CD4-positive, alpha-beta memory T cell (primary cell): ENCODE measurements at places on chromosomes 5 and 9.

DNA sequence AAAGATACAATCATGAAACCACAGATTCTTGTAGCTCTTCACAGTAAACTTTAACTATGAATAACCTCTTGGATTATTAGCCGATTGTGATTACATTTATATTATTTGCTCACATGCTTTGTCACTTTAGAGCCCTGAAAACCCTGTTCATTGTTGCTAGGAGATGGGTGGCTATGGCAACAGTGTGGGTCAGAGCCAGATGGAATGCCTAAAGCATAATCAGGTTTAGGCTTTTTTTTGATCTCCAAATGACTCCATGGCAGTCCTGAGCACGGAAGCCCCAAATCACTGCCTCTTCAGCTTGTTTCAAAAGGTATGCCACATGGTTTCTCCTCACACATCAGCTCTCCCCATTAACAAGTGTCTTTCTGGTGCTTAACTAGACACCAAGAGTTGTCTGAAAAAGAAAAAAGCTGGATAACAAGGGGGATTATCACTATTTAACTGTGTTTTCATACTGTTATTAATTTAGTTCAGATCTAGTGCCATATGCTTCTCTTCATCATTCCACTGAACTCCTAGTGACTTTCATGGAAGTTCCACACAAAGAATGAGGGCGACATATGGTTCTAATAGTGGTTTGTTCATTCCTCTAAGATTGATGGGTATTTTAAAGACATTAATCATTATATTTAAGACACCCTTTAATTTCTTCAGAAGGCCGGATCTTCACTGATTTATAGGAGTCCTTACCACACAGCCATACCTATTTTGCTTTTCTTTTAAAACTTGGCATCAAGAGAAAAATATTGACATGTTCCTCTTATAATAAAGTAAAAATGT lies 88.8 kb upstream of the PAM start:
- no peak for DNase-seq

GRCh38 chr5:73592551-73592950 lies 27.0 kb downstream of the UTP15 start:
- DNase-seq: no peak

GRCh38 chr9:87954230-87954629 lies 20.1 kb downstream of the CDK20 start:
- no peak for DNase-seq

DNA sequence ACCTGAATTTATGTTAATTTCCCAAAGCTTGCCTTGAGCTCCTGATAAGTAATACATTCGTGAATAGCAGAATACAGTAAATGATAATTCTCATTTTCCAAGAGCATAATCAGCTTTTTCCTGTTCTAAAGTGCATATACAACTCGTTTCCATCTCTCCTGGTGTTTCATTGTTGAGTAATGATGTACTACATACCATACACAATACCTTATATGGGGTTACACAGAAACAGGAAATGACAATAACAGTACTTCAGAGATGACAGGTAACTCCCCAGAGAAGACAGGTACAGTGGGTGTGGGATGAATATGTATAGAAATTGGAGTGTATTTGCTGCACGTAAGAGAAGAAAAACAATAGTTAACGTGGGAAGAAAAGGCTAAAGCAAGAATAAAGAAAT lies 287.1 kb downstream of the TENT4A start:
- no peak for DNase-seq

GRCh38 chr9:18126831-18127498 lies 347.0 kb upstream of the ADAMTSL1 start:
- no peak for DNase-seq

DNA sequence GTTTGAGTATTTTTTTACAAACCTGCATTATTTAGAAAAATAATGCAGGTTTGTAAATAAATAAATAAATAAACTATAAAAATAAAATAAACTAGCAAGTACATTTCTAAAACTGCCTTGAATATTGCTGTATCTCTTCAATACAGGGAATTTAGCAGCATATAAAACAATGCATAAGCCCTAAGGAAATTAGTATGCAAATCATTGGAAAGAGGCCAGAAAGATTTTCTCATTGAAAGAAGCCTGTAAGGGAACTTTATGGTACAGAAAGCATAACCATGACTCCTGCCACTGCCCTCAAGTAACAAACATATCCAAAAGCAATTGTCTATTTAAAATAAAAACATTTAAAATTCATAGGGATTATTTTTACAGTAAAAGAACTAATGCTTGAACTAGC lies 387.3 kb downstream of the HINT1 start:
- no peak for DNase-seq

GRCh38 chr9:37192803-37193202 lies 72.4 kb downstream of the ZCCHC7 start:
- DNase-seq: no peak

DNA sequence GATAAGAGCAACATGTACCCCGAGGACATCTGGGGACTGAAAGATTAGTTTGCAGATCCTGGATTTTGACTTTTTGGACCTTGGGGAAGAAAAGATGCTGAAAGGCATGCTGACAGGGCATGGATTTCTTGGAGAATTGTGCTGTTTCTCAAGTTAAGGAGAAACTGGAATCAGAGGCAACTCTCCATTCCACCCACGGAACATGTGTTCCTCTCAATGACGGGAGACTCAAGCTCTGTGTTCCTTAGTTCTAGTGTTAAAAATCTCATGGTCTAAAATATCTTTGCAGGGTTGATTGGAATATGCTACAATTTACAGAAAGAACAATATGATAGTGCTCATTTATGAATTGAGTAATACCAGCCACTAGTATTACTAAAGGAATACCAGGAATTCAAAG lies 34.4 kb upstream of the CDH12 start:
- DNase-seq: no peak
